ENCODE measurements at places on chromosomes 7 and 10.

DNA sequence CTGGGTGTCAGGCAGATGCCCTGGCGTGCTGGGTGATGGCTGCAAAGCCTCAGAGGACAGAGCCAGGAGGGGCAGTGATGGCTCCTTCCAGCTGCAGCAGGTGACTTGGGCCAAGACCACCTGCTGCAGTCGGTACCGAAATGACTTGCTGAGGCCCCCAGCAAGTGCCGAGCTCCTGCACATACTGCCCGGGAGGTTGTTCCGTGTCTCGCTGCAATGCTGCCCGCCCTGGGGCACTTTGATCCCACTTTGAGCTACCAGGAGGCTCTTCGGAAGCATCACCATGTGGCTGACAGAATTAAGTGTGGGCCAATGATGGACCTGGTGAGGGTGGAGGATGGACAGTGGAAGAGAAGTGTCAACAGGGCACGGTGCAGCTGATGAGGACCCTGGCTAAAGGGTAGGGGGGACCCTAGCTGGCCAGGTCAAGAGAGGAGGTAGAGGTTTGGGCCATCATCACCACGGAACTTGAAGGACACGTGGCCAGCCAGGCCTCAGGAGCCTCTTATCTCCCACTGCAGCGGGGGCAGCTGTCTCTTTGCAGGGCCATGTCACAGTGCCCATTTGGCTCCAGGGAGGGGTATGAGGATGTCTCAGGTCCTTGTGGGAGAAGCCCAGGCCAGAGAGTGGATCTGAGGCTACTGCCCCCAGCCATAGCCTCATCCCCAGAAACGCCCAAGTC is 51.1 kb upstream of the NANOS1 start:
- no peak for DNase-seq

DNA sequence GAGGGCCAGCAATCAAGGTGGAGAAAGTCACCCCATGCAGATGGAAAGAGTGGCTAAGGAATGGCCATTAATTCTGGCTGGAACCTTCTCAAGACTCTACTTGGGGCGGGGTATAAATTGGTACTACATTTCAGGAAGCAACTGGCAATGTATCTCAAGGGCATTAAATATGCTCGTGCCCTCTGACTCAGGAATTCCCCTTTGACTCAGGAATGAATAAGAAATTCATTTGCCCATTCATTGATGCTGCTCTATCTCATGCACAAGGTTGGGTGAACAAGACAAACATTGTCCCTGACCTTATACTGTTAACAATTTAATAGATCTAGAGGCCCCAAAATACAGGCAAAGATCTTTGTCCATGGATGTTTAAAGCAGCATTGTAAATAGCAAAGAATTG is 188.1 kb downstream of the MYOF start:
- no peak for DNase-seq

DNA sequence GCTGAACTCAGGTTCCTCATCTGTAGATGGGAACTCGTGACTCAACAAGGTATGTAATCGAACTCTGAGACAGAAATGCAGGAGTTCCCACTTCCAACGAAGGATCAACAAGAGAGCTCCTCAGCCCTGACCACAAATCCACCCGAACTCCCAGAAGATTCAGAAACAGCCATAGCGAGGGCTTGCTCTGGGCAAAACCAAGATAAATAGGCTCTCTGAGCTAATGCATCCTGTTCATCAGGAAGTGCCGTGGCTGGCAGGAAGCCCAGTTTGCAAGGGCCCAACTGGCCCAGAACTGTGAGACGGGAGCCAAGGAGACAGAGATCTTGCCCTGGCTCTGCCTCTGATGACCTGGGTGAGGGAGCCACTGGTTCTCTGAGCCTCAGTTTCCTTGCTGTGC is 141.7 kb upstream of the PFKP start:
- DNase-seq: no peak

GRCh38 chr10:70232859-70233108 is 445 bp downstream of the PPA1 start:
- no peak for DNase-seq

- DNase-seq: no peak
Measured at GRCh38 chr10:70494536-70494935, 16.0 kb downstream of the PALD1 start.

DNA sequence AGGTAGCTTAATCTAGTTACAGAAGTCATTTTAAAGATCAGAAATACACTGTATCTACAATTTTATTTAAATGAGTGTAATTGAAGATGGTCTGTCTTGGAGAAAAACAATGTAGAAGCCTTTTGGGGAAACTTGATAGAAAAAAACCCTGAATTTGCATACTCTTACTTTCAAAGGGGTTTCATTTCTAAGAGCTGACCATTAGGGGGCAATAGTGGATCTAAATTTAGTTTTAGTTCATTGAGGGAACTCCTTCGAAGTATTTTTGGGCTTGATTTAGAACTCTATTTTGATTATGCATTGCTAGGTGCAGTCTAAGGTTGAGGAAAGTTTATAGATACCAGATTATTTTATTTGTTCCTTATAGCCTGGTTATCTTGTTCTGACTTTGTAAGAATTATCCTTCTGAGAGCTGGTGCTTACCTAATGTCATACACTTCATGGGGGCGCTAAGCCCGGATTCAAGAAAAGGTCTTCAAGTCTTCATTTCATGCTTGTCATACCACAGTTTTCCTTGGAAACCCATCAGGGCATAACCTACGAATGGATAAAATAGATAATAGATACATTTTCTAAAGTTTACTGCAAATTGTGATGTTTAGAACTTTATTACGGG is 69.1 kb upstream of the MXI1 start:
- DNase-seq: peak; percentile 6

DNA sequence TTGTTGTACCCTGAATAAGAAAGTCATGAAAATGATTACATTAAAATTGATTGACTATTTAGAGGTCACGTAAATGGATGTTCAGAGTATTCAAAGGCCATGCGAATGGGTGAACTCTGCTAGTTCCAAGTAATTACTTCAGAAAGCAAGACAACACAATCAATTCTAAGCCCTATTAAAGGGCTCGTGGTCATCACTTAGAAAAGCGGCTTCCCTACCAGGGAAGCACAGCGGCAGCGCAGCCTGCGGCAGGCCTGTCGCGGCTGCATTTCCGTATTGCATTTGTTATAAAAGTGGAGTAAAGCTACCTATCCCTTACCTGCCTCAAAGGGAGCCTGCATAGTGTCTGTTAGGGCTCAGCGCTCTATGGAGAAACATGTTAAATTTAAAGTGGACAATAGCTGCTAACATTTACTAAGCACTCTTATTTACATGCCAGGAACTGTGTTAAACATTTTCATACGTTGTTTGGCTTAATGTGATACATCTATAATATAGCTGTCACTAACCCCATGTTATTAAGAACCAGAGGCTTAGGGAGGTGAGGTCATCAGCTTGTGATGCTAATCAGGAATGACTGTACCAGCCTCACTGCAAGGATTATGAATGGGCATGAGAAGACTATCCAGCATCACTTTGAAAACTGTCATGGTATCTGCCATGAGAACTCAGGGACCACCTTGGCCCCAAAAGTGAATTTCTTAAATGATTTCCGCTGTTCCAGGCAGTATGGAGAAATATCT is 187.5 kb downstream of the CELF2 start:
- DNase-seq: no peak

GRCh38 chr7:152344253-152344652 is 91.5 kb downstream of the KMT2C start:
- no peak for DNase-seq

GRCh38 chr7:64045301-64046040 is at the start of gene ZNF727:
TSS of gene ZNF727 (plus strand) at chr7:64045434. CDS start at chr7:64045622, 188 bp downstream.
- DNase-seq: no peak

DNA sequence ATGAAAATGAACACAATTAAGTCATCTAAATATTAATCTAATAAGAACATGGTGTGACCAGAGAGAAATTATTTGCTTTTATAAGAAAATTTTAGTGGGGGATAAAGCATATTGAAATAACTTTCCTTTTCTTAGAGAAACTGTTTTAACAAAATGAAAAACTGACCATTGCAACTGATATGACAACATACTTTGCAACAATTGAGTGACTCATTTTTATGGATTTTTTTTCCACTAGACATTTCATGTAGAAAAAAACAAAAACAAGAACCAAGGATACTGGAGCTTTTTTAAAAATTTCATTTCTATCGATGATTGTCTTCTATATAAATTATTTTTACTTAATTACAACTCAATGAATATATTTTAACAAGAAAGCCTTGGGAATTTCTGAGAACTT is 90.0 kb downstream of the C1GALT1 start:
- no peak for DNase-seq

DNA sequence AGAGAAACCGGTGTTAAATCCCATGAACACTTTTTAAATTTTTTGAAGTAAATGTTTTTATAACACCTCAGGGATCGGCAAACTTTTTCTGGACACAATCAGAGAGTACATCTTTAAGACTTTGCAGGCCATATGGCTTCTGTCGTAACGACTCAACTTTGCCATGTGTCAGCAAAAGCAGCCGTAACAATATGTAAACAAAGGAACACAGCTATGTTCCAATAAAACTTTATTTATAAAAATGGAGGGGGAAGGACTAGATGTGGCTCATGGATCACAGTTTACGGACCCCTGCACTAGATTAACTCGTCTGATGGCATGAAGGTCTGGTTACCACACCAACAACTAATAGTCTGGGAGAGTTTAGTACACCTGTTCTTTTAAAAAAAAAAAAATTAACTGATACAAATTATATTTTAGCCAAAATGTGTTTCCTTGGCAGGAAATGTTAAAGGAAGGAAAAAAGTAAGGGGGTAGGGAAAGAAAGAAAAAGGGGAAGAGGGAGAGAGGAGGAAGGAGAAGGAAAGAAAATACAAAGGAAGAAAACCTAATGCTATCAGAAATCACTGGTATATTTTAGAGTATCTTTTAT is 50.2 kb downstream of the ABI1 start:
- no peak for DNase-seq

- DNase-seq: no peak
Measured at GRCh38 chr7:79090543-79090942, 362.9 kb downstream of the MAGI2 start.

- DNase-seq: no peak
Measured at GRCh38 chr10:89119651-89120050, 87.5 kb downstream of the CH25H start.

GRCh38 chr7:69411018-69411417 is 187.3 kb upstream of the AUTS2 start:
- no peak for DNase-seq

- no peak for DNase-seq
Measured at GRCh38 chr7:124667312-124668153, 98.1 kb downstream of the GPR37 start.

- peak; percentile 46 for DNase-seq
Measured at GRCh38 chr7:22730921-22731654, 4.1 kb downstream of the IL6 start.

Data from BJ (cell line).